ENCODE measurements at places on chromosomes 5 and 9. TPM values are rescaled to one million over a fixed set of nuclear protein-coding genes. Genes with fewer than 3 reads are reported as not detected.
A peak's percentile ranks its signal among the peaks of the same experiment; 100 is the strongest.

DNA sequence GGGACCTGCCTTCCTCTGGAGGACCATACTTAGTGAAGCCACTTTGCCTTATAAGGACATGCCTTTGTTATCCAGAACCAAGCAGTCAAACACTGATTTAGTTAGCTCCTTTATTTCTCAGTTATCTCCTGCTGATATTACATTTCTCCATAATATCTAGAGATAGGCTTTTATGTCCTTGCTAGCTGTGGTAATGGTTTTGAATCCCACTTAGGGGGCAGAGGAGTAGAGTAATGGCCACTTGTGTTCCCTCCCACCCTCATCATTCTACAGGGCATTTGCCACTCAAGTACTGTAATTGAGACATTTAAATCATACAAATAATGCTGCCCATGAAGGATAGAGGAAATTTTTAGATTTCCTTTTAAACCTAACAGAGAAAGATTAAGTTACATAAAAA is 80.9 kb downstream of the DOCK8 start:
- H3K4me1 ChIP-seq: no peaks in the 10 kb centered on the region
- no peak for DNase-seq
- H3K4me3 ChIP-seq: no peak overlapping the region
- no peaks in the 10 kb centered on the region for H3K27me3 ChIP-seq

DNA sequence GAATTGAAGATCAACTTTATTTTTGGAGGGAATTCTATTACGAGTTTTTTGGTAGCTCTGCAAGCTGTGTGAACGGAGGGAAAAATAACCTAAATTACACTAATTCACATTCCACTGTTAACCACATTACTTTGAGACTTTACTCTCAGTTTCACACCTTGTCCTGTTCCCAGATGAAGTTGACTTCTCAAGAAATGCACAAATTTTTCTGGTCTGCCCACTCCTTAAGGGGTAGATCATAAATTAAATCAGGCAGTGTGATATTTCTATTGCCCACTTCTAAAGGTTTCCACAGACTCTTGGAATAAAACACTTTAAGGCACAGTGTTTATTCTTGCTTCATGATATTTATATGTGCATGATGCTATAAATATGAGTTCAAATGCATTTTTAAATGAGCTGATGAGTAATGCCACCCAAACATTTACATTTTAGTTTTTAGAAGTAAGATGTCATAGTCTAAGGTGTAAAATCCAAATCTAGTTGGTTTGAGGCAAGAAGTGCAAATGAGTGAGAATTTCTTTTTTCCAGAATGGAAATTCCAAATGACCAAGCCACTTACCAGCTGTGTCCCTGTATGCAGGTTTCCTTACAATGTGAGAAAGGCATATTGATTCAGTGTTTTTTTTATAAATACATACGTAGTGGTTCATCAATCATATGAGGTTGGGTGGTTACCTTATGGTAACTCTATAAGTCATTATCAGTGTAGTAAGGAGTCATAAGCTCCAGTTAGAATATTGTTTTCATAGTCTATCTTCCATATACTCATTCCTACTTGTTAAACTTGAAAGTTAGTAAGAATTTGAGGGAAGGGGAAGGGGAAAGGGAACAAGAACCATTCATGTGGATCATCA is 437.7 kb upstream of the MEF2C start:
- H3K27me3 ChIP-seq: no peaks in the 10 kb centered on the region
- no peak overlapping the region for H3K4me3 ChIP-seq
- H3K27ac ChIP-seq: no peak overlapping the region
- H3K36me3 ChIP-seq: no peaks in the 10 kb centered on the region
- no peaks in the 10 kb centered on the region for H3K4me1 ChIP-seq
- no peak for DNase-seq

GRCh38 chr5:158802941-158803341 is 296.8 kb downstream of the EBF1 start:
- H3K4me1 ChIP-seq: no peaks in the 10 kb centered on the region
- no peak for DNase-seq
- H3K27me3 ChIP-seq: no peaks in the 10 kb centered on the region

- H3K27me3 ChIP-seq: no peaks in the 10 kb centered on the region
- no peak overlapping the region for H3K27ac ChIP-seq
- no peaks in the 10 kb centered on the region for H3K4me1 ChIP-seq
- no peak overlapping the region for H3K4me3 ChIP-seq
- DNase-seq: no peak
These were observed 8.7 kb upstream of the QRFP start for GRCh38 chr9:130905125-130905901.

DNA sequence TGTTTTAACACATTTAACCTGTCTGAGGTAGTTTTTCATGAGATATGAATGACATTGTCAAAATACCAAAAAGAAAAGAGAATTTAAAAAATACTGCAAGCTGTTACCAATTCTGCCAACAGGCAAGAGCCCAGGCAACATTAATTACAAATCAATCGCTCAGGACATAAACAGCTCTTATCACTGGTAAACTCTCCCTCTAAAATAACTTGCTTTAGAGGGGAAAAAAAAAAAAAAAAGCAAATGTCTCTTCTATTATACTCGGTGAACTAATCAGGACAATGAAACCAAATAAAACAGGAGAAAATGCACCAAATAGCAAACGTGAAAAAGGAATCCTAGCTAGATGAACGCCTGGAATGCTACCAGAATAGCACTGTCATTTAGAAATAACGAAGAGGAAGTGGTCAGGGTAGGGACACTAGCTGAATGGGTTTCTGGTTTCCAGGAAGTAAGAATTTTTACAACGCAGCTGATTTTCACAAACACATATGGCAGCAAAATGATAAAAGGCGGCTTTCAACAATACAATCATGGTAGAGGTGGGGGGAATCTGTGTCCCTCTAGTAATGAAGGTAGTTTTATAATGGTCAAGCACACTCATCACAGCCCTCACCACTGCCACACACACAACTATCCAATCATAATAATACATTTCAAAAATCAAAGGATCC is 94.9 kb downstream of the DENND1A start:
- DNase-seq: no peak
- H3K27ac ChIP-seq: no peak overlapping the region
- no peaks in the 10 kb centered on the region for H3K36me3 ChIP-seq
- no peaks in the 10 kb centered on the region for H3K4me1 ChIP-seq
- H3K27me3 ChIP-seq: no peaks in the 10 kb centered on the region

DNA sequence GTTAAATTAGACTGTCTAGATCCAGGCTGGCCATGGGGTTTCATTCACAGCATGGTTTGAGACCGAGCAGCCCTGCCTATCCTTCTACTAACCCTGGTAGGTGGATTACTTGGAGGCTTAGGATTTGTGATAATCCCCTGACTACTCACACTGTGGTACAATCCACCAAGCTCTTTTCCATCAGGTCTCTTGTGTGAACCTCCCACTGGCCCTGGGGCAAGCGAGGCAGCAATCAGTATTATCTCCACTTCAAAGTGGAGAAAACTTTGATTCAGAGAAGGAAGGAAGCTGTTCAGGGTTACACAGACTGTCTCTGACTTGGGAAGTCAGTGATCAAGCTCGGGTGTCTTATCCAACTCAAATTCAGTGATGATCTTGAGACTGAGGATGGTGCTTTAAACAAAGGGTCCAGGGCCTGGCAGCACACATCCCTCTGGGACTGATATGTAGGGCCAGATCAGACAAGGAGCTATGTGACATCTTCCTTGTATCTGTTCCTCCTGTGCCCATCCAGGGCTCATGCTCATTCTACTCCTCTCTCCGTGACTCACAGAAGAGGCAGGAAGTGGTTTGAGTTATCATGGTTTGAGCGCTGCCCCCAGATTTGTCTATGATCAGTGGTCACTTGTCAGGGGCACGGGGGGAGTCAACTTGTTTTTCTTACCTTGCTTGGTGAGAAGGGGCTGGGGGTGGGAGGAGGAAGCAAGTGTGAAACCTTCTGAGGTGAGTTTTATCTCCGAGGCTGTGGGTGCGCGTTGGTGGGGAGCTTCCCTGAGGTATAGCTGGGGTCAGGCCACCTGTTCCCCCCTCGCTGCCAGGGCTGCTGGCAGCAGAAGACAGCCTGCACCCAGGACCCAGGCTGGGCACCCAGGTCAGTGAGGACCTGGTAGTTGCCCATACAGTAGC is 48.6 kb downstream of the RGS3 start:
- DNase-seq: no peak
- H3K4me3 ChIP-seq: no peak overlapping the region
- H3K27me3 ChIP-seq: no peaks in the 10 kb centered on the region

FOXD4L3 gene
- total RNA-seq: not detected

LRRC70 gene
- total RNA-seq: 0.13 TPM

DNA sequence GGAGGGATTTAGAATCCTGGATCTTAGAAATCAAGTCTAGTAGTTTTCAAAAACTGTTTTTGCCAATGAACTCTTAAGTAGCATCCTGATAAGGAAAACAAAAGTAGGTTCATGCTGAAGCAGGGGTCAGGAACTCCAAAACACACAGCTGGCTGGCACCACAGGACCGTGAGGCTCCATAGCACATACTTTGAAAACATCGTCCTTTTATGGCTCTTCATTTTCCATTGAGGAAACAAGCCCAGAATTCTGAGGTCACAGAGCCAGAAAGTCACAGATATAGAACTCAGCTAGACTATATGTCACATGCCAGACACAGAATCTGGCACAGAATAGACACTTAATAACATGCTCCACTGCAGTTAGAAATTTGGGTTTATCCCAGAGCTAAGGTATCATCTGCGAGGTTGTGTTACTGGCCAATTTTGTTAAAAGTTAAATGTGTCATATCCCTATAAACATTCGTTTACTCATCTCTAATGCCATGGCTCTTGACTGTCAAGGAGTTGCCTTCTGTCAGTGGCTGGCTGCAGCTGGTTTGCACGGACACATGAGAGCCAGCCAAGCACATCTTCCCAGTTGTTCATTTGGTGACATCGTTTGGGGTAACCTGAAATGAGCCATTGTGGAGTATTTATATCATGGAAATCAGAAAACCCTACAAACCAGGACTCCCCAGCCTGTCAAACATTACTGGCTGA is 58.8 kb downstream of the FAM78A start:
- no peak for DNase-seq
- H3K27me3 ChIP-seq: no peaks in the 10 kb centered on the region
- no peaks in the 10 kb centered on the region for H3K4me1 ChIP-seq
- H3K4me3 ChIP-seq: no peak overlapping the region

OR1Q1 gene
- not detected for total RNA-seq

DNA sequence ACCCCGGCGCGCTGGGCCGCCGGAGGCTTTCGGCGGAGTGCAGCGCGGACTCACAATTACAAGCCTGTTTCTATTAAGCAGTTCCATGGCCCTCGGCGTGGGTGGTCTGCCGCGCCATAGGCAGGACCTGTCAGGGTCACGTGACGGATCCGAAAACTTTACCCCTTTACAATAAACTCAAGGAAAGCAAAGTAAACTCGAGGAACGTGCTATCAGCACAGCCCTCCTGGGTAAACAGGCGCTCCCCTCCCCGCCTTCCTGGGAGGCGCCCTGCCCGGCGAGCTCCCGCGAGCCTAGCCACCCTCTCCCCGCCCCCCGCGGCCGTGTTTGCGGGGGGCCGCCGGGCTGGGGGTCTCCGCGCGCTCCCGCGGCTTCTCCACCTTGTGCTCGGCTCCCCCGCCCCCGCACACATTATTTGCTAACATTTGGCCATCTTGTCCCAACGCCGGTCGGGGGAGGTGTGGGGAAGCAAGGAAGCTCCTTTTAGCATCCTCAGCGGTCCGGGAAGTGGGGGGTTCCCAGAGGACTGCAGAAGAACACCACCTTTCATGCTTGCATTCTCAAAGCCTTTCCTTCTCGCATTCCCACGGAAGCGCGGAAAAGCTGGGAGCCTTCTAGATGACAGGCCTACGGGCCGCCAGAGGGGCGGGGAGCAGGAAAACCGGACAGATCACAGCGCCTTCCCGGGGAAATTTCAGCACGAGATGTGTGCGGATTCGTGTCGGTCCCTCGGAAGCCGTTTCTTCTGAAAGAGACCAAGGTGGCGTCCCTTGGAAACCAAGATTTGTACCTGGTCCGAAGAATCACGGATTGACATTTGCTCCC is at the start of gene PTCH1:
Gene PTCH1, minus strand, starts transcription at position 238 of the 825 bp plus-strand sequence.
- no peaks in the 10 kb centered on the region for H3K36me3 ChIP-seq
- H3K4me3 ChIP-seq: peak within 1 kb of the TSS; percentile 57
- no peaks in the 10 kb centered on the region for H3K4me1 ChIP-seq
- no peak within 1 kb of the TSS for H3K27ac ChIP-seq

NTNG2 gene
- total RNA-seq: 5.1 TPM

ABCA1 gene
- 2.6 TPM for total RNA-seq

DNA sequence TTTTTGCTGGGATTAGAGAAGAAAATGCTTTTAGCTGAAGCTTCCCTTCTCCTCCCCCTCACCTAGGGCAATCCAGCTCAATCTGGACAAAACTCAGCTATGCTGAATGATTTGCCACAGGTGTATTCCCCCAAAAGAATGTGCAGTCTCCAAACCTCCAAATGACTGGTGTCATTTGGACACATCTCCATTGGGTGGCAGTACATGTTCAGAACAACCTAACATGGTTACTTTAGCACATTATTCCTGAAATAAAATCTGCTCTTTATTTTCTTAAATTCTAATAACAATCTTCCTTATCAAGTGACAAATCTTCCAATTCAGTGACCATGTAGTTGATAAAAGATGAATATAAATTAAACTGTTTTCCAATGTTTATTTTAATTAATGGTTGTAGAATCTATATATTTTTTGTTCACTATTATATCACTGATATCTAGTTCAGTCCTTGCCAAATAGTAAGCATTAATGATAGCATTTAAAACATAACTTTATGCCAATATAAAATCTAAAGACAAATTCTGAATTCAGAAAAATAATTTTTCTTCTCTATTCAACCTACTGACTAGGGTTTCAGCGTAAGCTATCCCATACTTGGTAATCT is 61.3 kb upstream of the MOCS2 start:
- H3K4me3 ChIP-seq: no peak overlapping the region
- no peaks in the 10 kb centered on the region for H3K4me1 ChIP-seq
- H3K27ac ChIP-seq: no peak overlapping the region
- H3K36me3 ChIP-seq: no peaks in the 10 kb centered on the region
- DNase-seq: peak; percentile 12
- H3K27me3 ChIP-seq: peaks cover 2% of the 10 kb centered on the region

DNA sequence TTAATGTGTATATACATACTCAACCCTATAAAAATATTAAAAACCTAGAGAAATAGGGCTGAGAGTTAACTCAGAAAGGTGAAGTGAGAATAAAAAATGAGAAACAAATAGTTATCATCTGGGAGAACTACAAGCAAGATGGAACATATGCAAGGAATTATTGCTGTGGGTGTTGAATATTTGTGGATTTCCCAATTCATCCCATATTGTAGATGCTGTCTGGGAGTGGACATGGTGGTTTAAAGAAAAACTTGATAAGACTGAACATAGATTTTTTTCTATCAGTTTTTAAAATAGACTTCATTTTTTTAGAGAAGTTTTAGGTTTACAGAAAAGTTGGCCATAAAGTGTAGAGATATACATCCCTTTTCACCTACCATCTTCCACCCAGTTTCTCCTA is 263.5 kb downstream of the SPATA31D1 start:
- H3K27ac ChIP-seq: no peak overlapping the region
- H3K4me3 ChIP-seq: no peak overlapping the region
- no peaks in the 10 kb centered on the region for H3K36me3 ChIP-seq
- no peak for DNase-seq
- no peaks in the 10 kb centered on the region for H3K27me3 ChIP-seq
